ENCODE measurements at places on chromosomes 7 and 10.

GRCh38 chr7:23371654-23372053, 72.5 kb downstream of the MALSU1 start:
- DNase-seq = no peak

DNA sequence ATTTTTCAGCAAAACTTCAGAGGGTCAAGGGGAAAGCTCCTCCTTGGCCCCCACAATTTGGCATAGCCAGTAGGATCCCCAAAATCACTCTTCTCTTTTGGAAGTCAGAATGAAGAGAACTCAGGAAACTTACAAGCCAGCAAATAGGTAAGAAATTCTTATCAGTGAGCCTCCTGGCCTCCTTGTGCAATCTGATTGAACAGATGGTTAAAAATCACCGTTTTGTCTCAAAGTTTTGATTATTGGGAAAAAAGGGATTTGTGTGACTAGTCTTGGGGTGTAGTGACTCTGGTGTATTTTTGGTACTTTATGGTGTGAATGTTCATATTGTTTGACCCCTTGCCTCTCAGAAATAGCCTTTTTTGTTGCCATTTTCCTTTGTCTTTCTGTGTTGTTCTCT, 56.2 kb downstream of the HTR7 start:
- no peak for DNase-seq

- no peak for DNase-seq
Measured at GRCh38 chr10:48501787-48502771, 102.8 kb downstream of the ARHGAP22 start.

GRCh38 chr10:44834131-44834530, 77.0 kb upstream of the TMEM72 start:
- no peak for DNase-seq

All from stimulated activated CD8-positive, alpha-beta memory T cell treated with anti-CD3 and anti-CD28 coated beads, Interleukin-15, amount 100 ng/mL, for 4 hours (primary cell).